Adipocyte (in vitro differentiated cells): ENCODE measurements at places on chromosomes 1 and 21.
A peak's percentile ranks its signal among the peaks of the same experiment; 100 is the strongest.

DNA sequence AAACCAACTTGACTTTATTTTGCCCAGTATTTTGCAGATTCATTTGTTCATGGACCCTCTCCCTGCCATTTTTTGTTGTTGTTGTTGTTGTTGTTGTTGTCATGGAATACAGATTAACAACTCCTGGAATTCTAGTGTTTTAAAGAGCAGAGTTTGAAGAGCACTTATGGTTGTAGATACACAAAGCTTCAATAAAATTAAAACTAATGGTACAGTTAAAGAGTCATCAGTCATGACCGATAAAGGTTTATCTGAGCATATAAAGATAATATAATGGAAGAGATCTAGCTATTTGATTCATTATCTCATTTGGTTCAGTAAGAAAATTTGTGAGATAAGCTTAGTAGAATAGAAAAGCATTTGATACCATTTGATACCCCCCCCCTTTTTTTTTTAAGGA is 21.8 kb downstream of the NEK7 start:
- DNase-seq: no peak

DNA sequence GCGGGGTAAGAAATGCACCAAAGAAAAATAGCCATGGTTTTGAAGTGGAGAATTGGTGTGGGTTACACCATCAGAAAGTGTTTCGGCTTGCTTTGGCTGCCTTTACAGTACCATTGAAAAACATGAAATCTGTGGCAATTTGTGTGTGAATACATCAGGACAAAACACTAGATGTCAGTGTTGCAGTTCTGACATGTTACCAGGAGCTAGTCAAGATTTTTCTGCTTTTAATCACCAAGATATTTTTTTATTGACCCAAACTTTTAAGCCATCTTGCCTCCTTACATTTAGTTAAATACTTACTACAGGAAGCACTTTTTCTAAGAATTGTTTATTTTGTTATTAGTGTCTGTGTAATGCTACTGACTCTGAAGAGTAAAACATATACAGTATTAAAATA is 14.3 kb downstream of the RRP15 start:
- DNase-seq: peak; percentile 84

DNA sequence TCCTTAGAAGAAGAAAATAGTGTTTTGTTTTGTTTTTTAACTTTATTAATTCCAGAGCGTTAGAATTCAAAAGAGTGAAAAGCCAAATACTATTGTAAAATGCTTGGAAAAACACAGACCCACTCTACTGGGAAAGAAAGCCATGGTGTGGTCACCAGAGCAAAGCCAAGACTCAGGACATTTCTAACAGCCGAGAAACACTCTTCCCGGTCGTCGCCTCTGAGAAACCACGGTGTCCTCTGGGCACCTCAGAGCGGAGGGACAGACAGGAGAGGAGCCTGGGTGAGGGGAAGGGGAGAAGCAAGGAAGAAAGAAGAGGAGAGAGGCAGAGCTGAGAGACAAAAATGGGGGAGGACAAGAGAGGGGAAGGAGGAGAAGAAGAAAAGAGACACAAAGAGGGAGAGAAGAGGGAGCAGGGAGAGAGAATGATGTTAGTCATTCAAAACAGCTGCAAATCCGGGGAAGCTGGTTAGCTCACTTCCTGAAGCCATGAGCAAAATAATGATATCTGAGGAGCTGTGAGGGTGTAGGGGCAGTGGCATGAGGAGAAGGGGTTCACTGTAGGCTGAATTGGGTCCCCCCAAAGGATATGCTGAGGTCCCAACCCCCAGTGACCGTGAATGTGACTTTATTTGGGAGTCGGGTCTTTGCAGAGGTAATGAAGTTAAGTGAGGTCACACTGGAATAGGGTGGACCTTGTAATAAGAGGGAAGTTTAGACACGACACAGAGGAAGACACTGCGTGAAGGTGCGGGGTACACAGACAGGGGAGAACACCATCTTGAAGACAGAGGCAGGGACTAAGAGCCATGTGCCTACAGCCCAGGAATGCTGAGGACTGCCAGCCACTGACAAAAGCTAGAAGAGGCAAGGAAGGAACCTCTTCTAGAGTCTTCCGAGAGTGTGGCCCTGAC is 58.2 kb upstream of the DMRTB1 start:
- no peak for DNase-seq

GRCh38 chr1:29243871-29244200 is 7.5 kb downstream of the PTPRU start:
- peak; percentile 75 for DNase-seq

GRCh38 chr1:3679799-3680453 is 27.6 kb downstream of the TP73 start:
- DNase-seq: no peak

- peak; percentile 68 for DNase-seq
Measured at GRCh38 chr1:222167111-222167510, 380.8 kb downstream of the HHIPL2 start.

- peak; percentile 88 for DNase-seq
Measured at GRCh38 chr21:45470773-45471524, 66.0 kb downstream of the COL18A1 start.

DNA sequence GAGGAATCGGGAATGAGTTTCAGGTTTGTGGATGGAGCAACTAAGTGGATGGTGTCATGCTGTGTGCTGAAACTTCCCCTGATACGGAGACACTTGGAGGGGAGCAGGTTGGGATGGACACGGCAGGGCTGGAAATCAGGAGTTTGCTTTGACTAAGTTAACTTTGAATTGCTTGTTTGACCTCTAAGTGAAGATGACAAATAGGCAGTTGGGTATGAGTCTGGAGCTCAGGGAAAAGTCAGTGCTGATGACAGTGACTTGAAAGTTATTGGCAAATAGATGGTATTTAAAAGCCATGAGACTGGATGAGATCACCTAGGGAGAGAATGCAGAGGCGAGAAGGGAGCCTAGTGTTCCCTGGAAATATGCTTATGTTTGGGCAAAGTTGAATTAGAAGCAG is 12.8 kb upstream of the ZSCAN20 start:
- DNase-seq: no peak

DNA sequence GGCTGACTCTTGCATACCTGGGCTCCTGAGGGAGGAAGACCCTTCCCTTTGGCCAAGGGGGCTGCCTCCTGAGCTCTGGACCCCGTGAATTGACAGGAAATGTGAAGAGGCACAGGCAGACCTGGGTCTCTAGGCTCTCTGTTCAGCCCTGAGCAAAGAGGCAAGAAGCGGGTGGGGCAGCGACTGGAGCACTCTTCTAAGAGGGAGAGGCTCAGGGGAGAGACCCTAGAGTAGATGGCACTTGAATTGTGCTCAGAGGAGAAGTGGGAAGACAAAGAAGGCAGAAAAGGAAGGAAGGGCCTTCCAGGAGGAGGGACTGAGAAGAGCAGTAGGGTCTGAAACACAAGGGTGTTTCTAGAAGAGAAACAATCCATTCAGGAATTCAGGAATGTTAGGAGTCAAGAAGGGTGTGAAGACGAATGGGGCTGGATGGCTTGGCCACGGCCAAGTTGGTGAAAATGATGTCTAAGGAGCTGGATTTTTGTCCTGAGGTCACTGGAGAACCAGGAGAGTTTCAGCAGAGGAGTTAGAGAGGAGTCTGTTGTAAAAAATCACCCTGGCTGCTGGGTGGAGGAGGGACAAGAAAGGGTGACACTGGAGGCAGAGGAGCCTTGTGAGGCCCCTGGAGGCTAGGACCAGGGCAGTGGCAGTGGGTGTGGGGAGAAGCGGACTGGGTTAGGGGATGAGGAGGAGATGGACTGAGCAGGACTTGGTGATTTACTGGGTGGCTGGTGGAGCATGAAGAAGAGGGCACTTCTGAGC is 5.3 kb downstream of the TIE1 start:
- DNase-seq: no peak

DNA sequence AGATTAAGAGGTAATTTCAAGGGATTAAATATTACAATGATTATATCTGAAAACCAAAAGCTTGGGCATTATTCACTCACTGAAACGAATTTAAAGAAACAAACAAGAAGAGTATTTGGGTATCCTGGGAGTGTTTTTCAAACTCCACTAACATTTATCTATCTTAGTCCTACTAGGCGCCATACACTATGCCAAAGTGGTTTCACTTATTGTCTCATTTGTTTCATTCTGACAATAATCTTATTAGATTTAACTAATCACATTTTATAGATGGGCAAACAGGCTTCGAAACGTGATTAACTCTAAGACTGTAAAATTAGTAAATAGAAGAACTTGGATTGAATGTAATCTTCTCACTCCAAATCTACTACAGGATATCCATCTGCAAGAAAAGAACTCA is 25.4 kb downstream of the ASH1L start:
- DNase-seq: no peak

GRCh38 chr1:117556341-117556740 is 49.5 kb upstream of the TENT5C start:
- no peak for DNase-seq

GRCh38 chr1:58782178-58783089 is 1.4 kb downstream of the JUN start:
- DNase-seq: peak; percentile 57

DNA sequence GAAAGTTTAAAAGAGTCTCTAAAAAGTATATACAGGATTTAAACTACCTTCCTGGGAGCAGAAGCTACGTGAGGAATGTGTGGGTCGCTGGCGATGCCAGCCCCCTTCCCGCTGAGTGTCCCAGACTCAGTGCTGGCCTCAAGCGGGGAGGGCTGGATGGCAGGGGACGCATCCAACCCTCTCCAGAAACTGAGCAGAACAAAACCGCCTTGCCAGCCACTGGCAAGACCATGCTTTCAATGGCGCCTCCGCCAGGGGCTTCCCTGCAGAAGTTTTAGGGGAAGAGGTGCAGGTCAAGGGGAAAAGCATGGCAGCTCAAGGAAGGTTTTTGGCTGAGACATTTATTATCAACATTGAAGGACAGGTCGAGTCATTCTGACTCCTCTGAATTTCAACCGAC is 26.1 kb downstream of the NADK start:
- no peak for DNase-seq

- DNase-seq: no peak
Measured at GRCh38 chr1:32426489-32427255, 32.4 kb upstream of the BSDC1 start.

GRCh38 chr1:201988601-201989000 is 6.2 kb downstream of the RNPEP start:
- no peak for DNase-seq

DNA sequence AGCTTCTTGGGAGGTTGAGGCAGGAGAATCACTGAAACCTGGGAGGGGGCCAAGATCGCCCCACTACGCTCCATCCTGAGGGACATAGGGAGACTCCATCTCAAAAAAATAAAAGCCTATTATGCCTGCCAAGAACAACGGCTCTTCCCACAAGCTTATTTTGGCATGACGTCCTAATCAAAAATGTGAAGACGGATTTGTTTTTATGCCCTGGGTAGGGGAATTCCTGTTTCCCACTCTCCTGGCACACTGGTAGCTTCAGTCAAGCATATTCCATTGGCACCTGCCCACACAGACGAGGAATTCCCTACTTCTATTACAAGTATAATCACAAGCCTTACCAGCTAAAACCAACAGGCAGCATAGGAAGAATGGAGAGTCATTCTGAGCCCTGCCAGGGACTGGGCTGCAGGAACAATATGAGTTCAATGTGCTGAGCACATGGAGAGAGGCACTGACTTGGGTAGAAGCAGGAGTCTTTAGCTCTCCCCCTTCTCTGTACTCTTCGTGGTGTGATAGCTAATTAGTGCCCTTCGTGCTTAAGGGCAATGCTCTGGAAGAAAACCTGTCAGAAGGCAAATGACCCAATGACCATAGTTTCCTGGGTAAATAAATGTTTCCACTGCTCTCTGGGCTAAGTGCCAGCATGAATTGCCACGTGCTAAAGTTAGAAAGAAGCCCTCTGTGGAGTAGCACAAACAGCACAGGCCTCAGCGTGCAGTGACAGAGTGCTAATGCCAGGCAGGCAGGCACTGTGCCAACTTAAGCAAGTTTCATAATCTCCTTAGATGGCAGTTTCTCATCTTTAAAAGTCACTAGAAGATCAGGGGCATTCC is 16.8 kb downstream of the TNFSF4 start:
- DNase-seq: peak; percentile 74

DNA sequence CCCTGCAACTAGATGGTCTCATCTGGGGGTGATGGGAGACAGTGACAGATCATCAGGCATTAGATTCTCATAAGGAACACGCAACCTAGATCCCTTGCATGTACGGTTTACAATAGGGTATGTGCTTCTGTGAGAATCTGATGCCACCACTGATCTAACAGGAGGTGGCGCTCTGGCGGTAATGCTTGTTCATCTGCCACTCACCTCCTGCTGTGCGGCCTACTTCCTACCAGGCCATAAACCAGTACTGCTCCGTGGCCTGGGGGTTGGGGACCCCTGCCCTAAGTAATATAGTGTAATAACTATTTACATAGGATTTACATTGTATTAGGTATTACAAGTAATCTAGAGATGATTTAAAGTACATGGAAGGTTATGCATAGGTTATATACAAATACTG is 134.9 kb downstream of the CLEC20A start:
- no peak for DNase-seq

GRCh38 chr1:22817462-22817861 is 106.8 kb downstream of the EPHB2 start:
- no peak for DNase-seq

- no peak for DNase-seq
Measured at GRCh38 chr1:185679220-185679619, 55.0 kb upstream of the HMCN1 start.

DNA sequence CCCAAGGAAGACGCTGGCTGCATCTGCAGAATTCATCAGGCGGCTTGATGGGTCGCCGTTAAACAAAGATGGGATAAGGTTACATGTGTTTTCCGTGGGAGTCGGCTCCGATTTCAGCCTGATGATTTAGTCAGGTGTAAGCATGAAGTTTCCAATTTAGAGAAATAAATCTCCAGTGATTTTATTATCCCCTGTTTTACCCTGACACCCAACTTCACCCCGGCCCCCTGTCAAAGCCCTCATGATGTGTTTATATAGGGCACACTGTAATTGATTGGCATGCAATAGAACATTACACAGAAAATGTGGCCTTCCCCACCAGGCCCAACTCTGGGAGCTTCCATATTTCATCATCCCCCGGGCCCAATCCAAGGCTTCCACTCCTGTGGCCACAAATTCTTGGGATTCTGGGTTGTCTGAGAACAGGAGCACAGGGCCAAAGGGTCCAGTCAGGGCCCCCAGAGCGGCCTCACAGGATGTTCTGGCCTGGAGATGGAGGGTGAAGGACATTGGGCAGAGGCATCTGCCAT is 72.5 kb downstream of the FOXD2 start:
- no peak for DNase-seq

DNA sequence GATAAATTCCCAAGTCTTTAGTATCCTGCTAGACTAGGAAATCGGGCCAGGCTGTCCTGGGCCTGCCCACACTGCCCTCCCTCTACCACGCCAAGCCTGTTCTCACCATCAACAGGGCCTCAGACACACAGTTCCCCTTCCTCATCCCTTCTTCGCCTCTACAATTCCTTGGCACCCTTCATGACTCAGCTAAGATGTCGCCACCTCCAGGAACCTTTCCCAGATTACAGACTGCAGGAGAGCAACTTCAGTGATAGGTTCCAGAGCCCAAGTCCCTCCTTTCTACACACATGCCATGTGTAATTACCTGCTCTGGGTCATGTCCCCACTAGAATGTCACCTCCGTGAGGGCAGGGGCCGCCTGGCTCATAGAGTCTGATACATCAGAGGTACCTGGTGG is 3.3 kb downstream of the RIMS3 start:
- DNase-seq: peak; percentile 33
